Stomach (tissue), 19 donors: ENCODE measurements at places on chromosomes 5 and 9.

GRCh38 chr9:123998970-123999621, 12.5 kb upstream of the LHX2 start:
- peak; percentile 28 for DNase-seq

GRCh38 chr5:100832252-100833230, 70.5 kb downstream of the ST8SIA4 start:
- no peak for DNase-seq

- no peak for DNase-seq
These were observed 28.2 kb upstream of the SCGB3A1 start for GRCh38 chr5:180619563-180619915.

- DNase-seq = peak; percentile 34
These were observed 7.6 kb upstream of the IRF1 start for GRCh38 chr5:132498152-132498551.

- peak; percentile 91 for DNase-seq
These were observed 111.9 kb downstream of the NR6A1 start for GRCh38 chr9:124659099-124659659.

DNA sequence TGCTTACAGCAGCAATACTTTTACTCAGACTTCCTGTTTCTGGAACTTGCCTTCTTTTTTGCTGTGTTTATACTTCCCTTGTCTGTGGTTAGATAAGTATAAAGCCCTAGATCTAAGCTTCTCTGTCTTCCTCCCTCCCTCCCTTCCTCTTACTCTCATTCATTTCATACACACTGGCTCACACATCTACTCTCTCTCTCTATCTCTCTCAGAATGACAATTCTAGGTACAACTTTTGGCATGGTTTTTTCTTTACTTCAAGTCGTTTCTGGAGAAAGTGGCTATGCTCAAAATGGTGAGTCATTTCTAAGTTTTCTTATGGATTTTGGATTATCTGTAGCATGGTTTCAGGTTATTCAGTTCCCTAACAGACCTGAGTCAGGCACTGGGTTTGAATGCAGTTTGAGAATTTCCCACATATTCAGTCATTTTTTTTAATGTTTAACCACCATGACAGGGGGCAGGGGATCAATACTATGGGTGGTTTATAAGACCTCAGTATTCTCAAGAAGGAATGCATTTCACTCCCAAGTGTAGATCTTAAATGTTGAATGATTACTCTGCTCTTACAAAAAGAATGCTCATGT, at the start of gene IL7R:
TSS of gene IL7R (plus strand) at position 127 of the 587 bp plus-strand sequence. CDS start at position 214, 87 bp downstream.
- DNase-seq = peak; percentile 35

DNA sequence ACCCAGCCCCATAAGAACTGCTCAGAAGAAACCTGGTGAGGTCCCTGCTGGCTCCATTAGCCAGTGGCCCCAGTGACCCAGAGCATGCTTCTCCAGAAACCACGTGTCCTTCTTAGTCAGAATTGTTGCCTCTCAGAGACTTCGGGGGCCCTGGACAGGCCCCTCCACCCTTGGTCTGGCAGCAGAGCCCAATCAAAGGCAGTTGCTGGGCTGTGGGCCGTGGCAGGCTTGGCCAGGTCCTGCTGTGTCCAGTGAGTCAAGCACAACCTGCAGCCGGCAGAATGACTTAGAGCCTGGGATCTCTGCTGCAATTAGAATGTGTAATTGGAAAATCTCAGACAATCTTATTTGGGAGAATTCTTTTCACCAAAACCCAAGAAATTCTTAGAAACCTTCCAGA, 502.0 kb upstream of the KLF4 start:
- DNase-seq = no peak

DNA sequence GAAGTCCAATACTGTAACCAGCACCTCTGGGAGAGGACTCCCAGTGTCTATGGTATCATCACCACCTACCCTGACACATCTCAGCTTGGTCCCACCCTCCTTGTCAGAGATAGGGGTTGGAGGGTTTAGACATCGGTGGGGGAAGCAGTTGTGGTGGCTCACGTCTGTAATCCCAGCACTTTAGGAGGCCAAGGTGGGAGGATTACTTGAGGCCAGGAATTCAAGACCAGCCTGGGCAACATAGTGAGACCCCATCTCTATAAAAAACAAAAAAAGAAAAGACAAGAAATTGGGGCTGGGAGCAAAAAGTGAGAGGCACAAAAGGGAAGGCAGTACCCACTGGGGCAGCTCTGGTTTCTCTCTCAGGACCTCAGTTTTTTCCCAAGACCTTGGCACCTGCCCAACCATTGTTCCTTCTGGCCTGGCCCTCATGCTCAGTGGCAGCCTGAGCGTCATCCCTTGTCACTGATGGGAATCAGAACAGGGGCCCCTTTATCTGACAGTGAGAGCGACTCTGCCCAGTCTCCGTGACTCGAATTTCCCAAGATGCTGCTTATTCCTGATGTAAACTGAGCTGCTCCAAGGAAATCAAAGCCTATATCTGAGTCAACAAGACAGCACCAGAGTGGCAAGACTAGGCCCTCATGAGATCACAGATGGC, 80.5 kb upstream of the HSPA9 start:
- DNase-seq = no peak

GRCh38 chr5:16944816-16945562, 8.9 kb upstream of the MYO10 start:
- no peak for DNase-seq

DNA sequence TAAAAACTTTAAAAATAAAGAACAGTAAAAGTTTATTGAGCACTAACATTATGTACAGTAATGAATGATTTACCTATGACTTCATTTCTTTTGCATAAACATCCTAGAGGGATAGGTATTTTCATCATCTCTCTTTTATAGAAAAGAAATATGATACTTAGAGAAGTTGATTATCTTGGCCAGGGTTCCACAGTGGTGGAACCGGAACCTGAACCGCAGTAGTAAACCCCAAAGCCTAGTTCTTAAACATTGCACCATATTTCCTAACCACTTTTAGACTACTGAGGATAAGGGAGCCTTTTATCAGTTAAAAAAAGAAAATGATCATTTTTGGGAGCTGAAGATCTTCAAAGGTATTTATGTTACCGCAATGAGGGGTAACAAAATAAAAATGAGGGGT, 205.7 kb upstream of the SGCD start:
- DNase-seq = no peak

DNA sequence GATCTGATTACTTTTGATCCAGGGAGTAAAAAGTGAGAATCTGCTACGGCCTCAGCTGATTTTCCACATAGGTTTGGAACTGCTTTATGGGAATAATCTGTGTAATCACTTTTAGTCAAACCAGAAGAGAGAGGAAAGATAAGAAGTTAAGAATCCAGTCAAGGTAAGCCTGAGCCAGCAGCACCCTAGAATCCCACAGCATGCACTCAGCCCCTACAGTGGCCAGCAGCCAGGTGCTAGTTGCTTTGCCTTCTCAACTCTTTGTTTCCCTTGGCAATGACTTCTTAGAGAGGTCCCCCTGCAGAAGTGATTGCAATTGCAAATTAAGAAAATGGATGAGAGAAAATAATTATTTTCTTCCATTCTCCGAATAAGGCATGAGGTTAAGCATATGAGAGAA, 59.7 kb upstream of the TMED7 start:
- DNase-seq = no peak

- no peak for DNase-seq
These were observed 20.5 kb upstream of the ZFR start for GRCh38 chr5:32465076-32465475.

GRCh38 chr5:80109646-80110478, 74.7 kb downstream of the THBS4 start:
- no peak for DNase-seq

- no peak for DNase-seq
These were observed 15.5 kb downstream of the IGFBPL1 start for GRCh38 chr9:38408719-38409118.

DNA sequence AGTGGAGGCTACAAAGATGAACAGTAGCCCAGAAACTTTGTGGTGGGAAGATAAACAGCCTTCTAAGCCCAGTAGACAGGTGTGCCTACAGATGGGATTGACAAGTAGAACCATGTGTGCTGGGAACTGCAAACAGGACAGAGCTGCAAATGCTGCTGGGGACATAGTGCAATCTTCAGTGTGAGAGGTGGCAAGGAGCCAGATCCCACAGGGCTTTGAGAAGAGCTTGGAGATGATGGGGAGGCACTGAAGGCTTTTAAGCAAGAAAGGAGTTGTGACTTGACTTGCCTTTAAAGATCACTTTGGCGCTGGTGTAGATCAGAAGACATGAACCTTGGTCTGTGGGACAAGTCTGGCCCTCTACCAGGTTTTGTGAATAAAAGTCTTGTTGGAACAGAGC, 675.2 kb downstream of the ACTL7B start:
- DNase-seq = peak; percentile 49

DNA sequence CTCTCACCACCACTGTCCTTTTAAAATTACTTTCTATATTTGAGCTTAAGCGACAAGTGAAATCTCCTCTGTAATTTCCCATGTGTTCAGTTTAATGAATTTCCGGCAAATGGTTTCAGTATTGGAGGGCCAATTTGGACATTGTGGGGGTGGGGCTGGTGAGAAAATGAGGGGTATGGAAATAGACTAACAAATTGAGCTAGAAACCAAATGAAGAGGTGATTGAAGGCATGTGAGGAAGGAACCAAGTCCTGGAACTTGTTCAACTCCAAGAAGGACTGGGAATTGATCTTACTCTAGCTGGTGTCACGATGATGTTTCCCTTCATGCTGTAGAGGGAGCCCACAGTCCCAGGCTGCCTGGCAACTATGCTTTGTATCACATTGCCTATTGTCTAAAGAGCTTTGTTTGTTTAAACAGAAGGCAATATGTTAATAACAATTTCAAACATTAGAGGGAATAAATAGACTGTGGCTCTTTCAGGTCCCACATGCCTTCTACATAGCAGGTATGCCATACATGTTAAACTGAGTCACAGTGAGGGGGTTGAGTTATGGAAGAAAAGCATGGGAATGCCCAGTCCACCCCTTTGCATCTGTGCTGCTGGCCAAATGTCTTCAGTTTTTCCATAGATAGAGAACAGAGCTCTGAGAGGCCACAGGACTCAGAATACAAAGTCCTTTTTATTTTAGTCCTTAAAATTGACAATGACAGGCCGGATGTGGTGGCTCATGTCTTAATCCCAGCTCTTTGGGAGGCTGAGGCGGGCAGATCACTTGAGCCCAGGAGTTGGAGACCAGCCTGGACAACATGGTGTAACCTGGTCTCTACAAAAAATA, 25.0 kb upstream of the MATR3 start:
- no peak for DNase-seq

GRCh38 chr5:56161927-56162326, 71.2 kb downstream of the ANKRD55 start:
- DNase-seq = no peak

DNA sequence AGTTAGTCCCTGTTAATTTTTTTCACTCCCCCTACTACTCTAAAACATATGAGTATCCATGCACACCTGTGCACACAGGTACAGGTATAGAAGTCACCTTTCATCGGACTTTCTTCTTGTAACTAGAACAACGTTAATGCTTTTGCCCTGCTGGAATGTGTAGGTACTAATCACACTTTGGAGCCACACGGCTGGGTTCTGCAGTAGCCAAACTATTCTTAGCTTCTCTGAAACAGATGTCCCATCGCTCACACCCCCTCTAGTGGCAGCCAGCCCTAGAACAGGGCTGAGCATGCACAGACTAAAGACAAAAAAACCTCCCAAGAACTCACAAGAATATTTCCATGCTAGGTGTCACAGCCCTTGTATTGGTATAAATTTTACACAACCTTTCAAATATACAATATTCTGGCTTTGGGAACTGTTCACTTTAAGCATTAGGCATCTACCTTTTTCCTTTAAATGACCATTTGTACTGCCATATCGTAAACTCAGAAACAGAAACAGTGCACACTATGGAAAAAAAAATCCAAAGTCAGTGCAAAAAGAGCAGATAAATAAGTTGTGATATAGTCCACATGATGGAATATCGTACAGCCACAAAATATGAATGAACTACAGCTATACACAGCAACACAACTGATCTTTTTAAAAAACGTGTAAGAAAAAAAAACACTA, 64.0 kb downstream of the RETREG1 start:
- peak; percentile 90 for DNase-seq

- no peak for DNase-seq
These were observed 269.6 kb downstream of the ELAVL2 start for GRCh38 chr9:23556459-23556858.

DNA sequence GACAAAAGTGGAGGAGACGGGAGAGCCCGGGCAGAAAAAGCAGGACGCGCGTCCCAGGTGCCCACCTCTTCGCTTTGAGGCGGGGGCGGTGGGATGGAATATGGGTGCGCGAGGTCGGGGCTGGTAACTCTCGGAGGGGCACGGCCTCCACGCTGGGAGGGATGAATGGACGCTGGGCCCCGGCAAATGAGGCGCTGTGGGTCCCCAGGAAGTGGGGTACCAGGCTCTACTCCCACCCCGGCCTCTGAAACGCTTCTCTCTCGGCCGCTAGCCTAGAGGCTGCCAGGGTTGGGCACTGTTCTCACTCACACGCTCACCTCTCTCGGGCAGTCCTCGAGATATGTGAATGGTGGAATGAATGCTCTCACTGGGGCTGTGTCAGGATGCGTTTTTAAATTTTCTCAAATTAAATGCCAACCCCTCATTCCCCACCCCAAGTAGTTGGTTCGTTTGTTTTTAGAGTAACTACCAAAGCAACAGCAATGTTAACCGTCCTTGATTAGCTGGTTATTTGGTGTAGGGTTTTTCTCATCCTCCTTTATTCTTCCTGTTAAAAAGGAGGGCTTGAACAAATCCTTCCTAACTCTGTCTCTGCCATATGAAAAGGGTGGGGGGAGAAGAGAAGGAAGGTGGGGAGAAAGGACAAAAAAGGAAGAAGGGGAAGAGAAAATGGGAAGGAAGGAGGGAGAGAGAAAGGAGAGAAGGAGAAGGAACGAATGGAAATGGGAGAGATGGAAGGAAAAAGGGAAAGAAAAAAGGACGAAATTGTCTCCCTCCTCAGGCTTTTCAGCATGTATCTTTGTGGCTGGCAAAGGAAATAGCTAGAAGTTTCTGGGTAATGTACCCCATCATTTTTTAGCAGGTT, 1.3 kb upstream of the EBF1 start:
- DNase-seq = no peak

DNA sequence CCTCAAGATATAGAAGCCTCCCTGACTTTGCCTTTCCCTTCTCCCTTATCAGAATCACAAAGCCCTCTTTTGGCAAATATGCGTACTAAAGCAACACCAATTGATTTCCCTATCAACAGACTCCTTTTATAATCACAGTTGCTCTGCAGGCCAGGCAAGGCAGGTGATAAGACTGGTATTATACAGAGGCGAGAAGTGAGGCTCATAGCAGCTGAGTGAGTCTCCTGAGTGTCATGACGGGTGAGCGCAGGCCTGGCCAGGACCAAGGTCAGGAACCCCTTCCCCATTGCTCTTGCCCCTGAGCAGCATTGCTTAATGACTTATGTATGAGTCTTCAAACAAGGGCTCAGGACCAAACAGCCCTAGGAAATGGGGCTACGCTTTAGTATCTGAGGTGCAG, 70.8 kb downstream of the FBXO38 start:
- DNase-seq = no peak

- no peak for DNase-seq
These were observed 330.0 kb downstream of the DRD1 start for GRCh38 chr5:175113947-175114346.

DNA sequence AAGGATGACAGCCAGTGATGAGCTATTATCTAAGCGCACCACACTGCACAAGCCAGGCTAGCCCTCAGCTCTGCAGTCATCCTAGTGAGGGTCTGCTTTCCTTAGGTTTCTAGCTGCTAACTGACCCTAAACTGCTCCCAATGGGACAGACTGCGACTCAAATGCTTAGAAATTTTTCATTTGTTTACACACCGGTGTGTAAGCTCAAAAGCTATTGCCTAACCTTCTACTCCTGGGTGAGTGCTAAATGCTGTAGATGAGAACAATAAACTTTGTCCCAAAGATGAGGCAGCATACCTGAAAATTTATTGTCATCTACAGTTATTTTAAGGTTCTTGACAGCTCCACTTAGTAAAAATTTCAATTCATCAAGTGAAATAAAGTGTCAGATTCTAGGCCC, 311.4 kb downstream of the TMEM167A start:
- no peak for DNase-seq
